Upper lobe of right lung (tissue), 1 donor: ENCODE measurements at places on chromosomes 2 and 18.

DNA sequence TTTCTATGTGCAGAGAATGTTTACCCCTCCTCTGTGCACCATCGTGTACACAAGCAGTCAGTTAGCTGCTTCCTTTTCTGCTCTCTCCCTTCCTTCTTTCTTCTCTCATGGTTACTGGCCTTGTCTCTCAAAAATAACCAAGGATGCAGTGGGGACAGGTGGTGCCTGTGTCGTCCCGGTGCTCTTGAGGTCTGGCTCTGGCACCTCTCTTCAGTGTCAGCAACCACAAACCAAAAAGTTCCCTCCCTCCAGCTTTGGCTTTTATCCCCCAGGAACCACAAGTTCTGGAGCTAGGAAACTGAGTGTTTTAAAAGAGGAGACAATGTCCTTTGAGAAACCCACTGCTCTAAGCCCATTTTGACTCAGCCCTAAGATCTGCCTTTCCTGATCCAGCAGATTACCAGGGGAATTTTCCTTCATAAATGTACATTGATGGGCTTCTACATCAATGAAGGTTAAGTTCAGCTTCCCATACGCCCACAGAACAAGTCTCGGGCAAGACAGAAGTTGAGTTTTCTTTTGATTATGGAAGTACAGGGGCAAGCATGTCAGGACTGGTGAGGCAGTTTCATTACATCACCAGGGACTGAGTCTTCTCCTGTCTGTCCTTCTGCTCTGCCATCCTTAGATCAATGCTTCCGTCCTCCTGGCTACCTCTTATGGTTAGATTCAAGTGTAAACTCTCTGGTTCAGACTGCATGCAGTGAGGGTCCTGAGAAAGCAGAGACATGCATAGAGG lies 232.2 kb downstream of the SETBP1 start:
- no peak for DNase-seq

DNA sequence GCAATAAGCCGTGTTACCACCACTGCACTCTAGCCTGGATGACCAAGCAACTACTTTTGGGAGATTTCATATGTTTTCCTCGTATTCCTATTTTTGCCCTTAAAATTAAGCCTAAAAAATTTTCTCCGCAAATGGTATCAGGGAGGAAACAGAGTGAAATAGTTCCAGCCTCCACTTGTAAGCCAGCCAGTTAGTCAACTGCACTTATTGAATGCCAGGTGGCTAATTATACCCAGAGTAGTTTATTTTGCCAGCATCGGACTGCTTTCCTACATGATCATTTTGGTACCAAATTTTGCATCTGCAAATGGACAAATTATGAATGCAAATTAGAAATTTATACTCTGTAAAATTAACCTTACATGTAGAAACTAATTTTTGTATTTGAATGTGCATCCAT lies 90.2 kb upstream of the ARHGAP28 start:
- DNase-seq, result no peak

DNA sequence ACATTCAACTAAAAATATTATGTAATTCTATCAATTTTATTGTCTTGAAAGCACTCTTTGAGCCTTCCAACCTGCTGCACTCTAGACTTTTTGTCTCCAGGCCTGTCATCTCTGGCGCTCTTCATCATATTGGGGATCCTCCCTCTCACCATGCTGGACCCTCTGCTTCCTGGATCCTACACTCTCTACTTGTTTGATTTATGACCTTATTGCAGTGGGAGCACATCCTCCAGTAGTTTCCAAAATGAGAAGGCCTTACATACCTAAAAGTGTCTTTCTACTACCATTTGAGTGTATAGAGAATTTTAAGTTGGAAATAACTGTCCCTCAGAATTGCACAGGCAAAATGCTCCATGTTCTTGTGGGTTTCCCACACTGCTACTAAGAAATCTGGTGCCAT lies 25.2 kb downstream of the PNO1 start:
- no peak for DNase-seq

- no peak for DNase-seq
Measured at GRCh38 chr2:27680571-27680970, 16.9 kb downstream of the SLC4A1AP start.

GRCh38 chr2:105575499-105576025 lies 169.2 kb upstream of the NCK2 start:
- DNase-seq, result no peak
